Activated CD4-positive, alpha-beta T cell treated with anti-CD3 and anti-CD28 coated beads, Interleukin-2, amount 10 ng/mL, durations not matched to agents 7 days and 5 days (primary cell): ENCODE measurements at places on chromosomes 2 and 18. TPM values are rescaled to one million over a fixed set of nuclear protein-coding genes. Genes with fewer than 3 reads are reported as not detected.
A peak's percentile ranks its signal among the peaks of the same experiment; 100 is the strongest.

Gene SERPINB3
- not detected for total RNA-seq

Gene HOXD9
- total RNA-seq, result not detected

DNA sequence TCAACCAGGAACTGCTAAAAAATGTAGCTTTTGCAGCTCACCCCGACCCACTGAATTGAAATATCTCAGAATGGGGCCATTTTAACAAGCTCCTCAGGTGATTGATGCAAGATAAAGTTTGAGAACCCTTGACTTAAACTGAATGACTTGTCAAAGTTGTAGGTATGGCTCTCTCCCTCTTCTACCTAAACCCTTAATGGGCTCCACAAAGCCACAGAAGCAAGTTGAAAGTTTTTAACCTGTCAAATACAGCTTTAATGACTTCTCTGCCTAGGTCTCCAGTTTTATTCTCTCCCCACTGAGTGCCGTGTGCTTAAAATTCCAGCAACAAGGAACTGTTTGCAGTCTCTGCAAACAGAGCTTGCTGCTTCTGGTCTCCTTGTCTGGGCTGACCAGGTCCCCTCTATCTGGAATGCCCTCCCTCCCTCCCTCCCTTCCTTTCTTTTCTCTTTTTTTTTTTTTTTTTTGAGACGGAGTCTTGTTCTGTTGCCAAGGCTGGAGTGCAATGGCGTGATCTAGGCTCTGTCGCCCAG lies 19.7 kb upstream of the RNF125 start:
- DNase-seq, result no peak
- peaks cover 2% of the 10 kb centered on the region for H3K27me3 ChIP-seq
- H3K4me1 ChIP-seq, result no peaks in the 10 kb centered on the region
- H3K36me3 ChIP-seq, result no peaks in the 10 kb centered on the region

DNA sequence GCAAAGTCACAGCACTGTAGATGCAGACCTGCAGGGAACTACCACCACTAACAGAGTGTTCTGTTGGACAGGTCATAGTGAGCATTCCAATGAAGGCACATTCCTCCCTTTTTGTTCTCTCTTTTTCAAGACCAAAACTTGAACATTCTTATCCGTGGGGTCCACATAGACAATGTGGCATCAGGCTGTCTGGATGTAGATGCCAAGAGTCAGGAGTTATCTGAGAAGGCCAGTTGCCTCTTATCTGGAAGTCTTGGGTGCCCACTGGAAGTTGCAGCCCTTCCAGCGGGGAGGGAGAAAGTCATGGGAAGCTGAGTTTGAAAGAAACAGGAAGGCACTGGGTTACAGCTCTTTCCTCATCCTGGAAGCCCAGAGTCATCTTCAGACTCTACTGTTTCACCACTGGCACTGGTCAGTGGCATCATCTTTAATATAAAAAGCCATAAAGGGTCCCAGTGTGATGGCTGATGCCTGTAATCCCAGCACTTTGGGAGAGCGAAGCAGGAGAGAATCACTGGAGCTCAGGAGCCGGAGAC lies 61.4 kb downstream of the FAM161A start:
- no peak overlapping the region for H3K4me3 ChIP-seq
- H3K4me1 ChIP-seq, result peaks cover 8% of the 10 kb centered on the region
- no peaks in the 10 kb centered on the region for H3K36me3 ChIP-seq
- H3K27ac ChIP-seq, result no peak overlapping the region
- no peaks in the 10 kb centered on the region for H3K27me3 ChIP-seq
- no peak for DNase-seq

DNA sequence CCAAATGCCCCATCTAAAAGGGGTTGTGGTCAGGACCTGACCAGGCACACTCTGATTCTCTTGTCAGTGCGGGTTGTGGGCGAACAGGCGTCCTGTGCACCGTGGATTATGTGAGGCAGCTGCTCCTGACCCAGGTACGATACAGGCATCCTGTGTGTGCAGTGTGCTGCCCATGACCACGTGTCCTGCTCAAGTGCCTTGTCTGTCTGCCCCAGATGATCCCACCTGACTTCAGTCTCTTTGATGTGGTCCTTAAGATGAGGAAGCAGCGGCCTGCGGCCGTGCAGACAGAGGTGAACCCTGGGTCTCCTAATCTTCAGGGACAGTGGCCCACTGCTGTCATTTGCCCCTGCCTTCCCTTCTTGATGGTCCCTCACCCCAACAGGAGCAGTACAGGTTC lies 14.6 kb downstream of the PTPN18 start:
- peaks cover 49% of the 10 kb centered on the region for H3K4me1 ChIP-seq
- peak overlapping the region; percentile 86 for H3K4me3 ChIP-seq
- no peaks in the 10 kb centered on the region for H3K27me3 ChIP-seq
- H3K36me3 ChIP-seq, result peaks cover 36% of the 10 kb centered on the region

GRCh38 chr2:186036862-186037449 lies 298.4 kb downstream of the FSIP2 start:
- H3K27ac ChIP-seq, result no peak overlapping the region
- no peaks in the 10 kb centered on the region for H3K36me3 ChIP-seq
- no peaks in the 10 kb centered on the region for H3K27me3 ChIP-seq

DNA sequence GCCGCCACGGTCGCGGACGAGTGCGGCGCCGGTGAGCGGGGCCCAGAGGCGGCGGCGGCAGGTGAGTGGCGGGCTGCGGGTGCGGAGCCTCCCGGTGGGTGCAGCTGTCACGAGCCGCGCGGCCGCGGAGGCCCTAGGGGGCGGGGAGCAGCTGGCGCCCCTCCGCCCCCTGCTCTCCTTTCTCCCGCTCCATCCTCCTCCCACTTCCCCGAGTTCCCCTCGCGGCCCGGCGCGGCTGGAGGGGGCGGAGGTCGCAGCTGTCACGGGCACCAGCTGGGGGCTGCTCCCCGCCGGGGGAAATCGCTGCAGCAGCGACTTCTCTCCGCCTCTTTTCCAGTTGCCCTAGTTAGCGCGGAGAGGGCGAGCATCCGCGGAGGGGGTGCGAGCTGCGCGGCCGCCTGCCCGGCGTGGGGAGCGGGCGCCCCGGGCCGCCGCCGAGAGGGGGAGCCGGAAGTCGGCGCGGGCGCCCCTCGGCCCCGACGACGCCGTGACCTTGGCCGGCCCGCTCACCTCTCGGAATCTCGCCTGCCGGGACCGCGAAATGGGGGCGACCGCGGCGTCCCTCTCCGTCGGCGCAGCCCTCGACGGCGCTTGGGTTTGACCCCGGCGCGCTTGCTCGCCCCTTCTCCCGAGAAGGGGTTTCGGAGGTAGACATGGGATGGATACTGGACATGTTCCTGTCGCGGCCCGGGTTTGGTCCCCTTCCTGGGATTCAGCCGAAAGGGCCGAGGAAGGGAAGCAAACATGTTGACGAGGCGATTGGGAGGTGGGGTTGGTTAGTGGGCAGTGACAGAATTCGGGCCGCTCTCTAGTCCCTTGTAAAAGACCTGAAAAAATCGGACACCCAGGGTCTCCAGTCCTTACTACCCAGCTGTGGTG lies 727 bp downstream of the NCOA1 start:
- peak overlapping the region; percentile 72 for H3K4me3 ChIP-seq
- H3K4me1 ChIP-seq, result peaks cover 41% of the 10 kb centered on the region
- H3K27ac ChIP-seq, result peak overlapping the region; percentile 82
- DNase-seq, result peak; percentile 64
- no peaks in the 10 kb centered on the region for H3K27me3 ChIP-seq

DNA sequence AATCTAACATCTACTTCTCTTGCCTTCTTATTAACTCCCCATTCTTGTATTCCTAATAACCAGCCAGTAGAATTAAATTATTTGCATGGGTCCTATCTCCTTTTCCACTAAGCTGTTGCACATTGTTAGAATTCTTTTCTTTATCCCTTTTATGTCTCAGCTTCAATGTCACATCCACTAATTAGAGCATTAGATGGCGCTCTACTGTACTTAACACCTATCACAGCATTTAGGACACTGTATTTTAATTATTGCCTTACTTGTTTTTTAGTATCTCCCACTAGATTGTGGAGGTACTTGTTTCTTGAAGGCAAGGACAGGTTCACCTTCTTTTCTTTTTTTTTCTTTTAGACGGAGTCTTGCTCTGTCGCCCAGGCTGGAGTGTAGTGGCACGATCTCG lies 3.8 kb downstream of the LIPT1 start:
- no peaks in the 10 kb centered on the region for H3K27me3 ChIP-seq
- H3K36me3 ChIP-seq, result peaks cover 26% of the 10 kb centered on the region
- no peak overlapping the region for H3K27ac ChIP-seq
- no peak for DNase-seq
